Small intestine (tissue), 16 donors: ENCODE measurements at places on chromosomes 2 and 18.
A peak's percentile ranks its signal among the peaks of the same experiment; 100 is the strongest.

- no peak for DNase-seq
Measured at GRCh38 chr2:26566081-26566375, 75.1 kb downstream of the CIB4 start.

DNA sequence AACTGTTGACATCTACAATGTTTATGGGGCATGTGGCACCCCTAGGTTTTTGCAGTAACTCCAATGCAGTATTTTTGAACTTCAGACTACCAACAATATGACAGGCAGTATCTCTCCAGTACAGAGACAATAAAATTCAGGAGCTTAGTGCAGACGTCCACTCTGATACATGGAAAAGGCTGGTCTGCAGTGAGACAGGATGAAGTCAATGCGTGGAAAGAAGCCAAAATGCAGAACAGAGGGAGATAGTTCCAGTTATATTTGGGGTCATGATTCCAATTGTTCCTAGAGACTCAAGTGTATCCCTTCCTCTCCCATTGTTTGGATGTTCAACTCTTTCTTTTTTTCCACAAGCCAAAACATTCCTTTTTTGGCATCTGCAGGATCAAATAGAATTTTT, 18.7 kb upstream of the SMAD2 start:
- no peak for DNase-seq

- DNase-seq: peak; percentile 2
Measured at GRCh38 chr2:153169609-153170008, 309.0 kb downstream of the RPRM start.

- no peak for DNase-seq
Measured at GRCh38 chr18:54939361-54939917, 19.8 kb downstream of the CCDC68 start.

DNA sequence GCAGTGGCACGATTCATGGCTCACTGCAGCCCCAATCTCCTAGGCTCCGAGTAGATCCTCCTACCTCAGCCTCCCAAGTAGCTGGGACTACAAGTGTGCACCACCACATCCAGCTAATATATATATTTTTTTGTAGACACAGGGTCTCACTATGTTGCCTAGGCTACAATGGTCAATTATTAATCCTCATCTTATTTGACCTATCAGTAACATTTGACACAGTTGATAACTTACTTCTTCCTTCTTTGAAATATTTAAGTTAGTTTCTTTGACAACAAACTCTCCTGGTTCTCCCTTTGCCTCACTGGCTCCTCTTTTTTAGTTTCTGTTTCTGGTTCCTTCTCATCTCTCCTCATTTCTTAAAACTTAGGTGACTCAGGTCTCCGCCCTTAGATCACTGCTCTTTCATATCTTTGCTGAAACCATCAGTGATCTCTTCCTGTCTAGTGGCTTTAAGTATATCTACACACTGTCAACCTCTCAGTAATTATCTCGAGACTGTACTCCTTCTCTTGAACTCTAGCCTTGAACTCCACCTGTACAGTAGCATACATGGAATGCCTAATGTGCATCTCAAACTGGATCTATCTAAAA, 11.5 kb downstream of the PGAP1 start:
- no peak for DNase-seq

DNA sequence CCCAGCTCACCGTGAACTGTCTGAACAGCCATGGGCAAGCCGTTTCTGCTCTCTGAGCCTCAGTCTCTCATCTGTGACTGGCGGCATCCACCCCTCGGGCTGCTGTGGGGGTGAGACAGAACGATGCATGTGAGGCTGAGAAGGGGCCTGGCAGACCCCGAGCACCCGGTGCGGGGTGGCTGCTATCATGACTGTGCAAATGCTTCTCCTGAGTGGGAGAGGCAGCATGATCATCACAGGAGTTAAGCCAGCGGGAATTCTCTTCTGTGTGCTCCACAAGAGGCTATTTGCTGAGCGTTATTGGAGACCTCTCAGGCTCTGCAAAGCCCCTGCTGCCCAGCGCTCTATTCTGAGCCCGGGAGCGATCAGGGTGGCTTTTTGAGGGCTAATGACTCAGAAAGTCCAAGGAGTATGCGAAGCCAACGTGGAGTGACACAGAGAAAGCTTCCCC, 45.8 kb upstream of the ID2 start:
- DNase-seq: no peak

- peak; percentile 88 for DNase-seq
Measured at GRCh38 chr2:35946478-35946877, 409.1 kb upstream of the CRIM1 start.

GRCh38 chr2:162333968-162334367, 10.0 kb upstream of the GCA start:
- DNase-seq: peak; percentile 56

DNA sequence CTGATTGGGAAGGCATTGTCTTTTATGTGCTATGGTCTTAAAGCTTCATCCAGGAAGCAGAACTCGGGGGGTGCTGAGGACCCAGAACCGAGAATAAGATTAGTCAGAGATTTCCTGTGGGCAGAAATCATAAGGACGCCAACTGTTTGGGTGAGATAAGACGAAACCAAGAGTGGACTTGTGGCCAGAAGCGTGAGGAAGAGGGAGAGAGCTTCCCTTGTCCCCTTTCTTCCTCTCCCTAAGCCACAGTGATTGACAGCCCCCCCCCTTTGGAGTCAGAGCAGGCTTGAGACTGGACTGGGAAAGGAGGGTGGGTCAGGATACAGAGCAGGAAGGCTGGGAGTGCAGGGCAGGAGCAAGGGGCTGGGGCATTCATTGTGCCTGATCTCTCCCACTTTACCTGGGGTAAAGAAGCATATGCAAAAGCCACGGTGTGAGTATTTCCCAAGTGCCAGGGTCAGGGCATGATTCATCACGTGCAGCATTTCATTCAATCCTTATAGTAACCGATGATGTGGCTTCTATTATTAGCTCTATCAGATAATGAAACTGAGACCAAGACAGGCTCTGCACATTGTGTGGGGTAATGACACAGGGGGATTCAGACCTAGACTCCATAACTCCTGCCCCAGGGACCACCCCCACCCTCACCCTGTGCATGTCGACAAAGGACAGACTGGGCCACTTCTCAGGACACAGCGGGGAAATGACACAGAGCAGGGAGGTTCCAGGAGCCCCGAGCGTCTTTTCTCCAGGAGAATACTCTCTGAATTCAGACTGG, 3.0 kb upstream of the IL1RN start:
- DNase-seq: no peak

DNA sequence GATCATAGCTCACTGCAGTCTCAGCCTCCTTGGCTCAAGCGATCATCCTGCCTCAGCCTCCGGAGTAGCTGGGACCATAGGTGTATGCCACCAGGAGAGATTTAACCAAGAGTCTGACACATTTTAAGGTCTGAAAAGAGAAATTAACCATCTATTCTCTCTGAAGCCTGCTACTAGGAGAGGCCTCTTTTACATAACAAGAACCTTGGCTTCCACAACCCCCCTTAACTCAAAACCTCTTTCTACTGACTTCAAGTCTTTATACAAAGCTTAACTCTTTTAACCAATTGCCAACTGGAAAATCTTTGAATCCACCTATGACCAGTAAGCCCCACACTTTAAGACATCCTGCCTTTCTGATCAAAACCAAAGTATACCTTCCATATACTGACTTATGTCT, 279.9 kb upstream of the CELF4 start:
- DNase-seq: no peak

DNA sequence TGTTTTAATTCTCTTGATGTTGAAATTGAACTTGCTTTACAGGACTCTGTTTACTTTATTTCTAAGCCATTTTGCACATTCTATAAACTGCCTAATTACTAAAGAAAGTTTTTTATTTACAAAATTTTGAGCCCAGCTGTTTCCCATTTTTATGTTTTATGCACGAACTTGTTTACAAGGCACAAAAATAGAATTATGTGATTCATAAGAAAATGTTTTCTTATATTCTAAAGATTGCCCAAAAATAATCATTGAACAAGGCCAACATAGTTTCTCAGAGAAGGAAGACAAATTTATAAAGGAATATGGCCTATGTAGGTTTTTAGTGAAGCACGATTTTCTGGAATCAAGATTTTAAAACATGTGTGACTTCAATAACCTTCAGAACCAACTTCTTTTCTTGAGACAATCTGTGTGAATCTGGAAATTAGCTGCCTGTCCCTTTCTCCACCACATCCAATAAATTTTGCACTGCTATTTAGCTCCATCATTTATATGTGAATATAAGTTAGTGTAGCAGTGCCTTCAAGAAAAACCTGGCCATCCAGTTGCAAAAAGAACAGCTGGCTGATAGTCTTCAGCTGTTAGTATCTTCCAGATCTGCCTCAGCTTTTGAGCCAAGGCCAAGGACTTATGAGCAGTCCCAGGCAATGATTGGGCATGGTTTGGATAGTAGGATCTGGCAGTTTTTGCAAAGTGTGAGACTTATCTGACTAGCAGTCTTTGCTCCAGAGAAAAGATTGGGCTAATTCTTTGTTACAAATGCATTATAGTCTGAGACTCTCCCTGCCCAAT, 253.2 kb upstream of the COL3A1 start:
- DNase-seq: peak; percentile 2

DNA sequence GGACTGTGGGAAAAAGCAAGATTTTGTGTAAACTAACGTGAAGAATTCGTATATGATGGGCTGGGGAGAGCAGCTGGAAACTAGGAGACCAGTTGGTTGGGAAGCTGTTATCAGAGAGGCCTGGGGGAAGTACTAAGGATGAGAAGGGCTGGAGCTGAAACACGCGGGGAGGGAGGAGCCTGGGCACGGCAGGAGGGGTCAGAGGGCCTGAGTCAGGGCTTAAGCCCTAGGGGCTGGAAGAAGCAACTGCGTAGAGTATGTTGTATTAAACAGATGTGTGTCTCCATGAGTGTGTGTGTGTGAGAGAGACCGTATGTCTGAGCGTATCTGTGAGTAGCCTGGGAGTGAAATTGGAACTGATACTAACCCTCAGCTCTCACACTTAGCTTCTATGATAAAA, 8.4 kb downstream of the POMC start:
- DNase-seq: no peak

GRCh38 chr2:25104736-25105135, 62.9 kb downstream of the EFR3B start:
- no peak for DNase-seq

DNA sequence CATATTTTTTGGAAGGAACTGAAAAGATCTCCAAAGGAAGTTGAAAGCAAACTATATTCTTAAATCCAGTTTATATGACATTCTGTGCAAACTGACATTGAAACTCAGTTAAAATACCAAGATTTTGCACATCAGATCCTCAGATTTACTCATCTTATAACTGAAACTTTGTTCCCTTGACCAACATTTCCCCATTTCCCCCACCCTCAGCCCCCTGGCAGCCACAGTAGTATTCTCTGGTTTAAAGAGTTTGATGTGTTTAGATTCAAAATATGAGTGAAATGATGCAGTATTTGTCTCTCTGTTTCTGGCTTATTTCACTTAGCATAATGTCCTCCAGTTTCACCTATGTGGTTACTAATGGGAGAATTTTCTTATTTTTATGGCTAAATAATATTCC, 99.2 kb upstream of the ITGA4 start:
- no peak for DNase-seq

DNA sequence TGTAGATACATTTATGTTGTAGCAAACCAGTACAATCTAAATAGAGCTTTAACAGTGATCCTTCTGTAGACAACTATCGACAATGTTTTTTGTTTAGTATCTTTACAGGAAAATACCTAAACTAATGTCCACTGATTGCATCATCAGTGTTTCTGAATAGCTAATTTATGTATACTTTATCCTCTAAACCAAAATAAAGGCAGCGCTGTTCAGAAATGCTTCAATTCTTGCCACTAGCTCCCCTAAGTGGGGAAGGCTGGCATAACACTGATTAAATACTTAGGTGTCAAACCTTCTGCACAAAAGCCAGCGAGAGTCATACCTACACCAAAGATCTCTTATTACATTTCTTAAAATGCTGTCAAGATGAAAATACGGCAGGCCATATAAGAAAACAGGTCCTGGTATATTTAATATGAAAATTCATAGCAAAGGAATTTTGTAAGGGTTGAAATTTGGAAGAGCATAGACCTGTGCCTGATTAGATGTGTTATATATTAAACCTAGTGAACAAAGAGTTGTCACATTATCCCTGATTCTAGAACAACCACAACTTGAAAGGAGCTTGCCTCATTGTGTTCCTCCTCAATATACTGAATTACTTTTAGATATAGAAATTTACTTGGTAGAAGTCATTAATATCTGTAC, 1693.4 kb upstream of the SLC39A10 start:
- peak; percentile 1 for DNase-seq

DNA sequence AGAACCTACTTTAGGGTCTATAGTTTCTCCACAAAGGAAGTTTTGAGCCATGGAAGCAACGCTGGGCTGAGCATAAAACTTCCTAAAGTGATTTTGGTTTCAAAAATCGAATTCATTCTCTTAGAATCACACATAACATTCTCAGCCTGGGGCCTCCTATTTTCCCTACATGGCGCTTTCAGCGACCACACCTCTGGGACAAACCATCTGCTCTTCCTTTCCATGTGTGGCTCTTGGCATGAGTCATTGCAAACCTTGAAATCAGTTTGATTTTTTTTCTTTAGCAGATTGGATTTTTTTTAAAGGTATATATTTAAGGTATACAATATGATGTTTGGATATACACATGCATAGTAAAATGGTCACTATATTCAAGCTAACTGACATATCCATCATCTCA, 72.5 kb upstream of the APCDD1 start:
- no peak for DNase-seq

DNA sequence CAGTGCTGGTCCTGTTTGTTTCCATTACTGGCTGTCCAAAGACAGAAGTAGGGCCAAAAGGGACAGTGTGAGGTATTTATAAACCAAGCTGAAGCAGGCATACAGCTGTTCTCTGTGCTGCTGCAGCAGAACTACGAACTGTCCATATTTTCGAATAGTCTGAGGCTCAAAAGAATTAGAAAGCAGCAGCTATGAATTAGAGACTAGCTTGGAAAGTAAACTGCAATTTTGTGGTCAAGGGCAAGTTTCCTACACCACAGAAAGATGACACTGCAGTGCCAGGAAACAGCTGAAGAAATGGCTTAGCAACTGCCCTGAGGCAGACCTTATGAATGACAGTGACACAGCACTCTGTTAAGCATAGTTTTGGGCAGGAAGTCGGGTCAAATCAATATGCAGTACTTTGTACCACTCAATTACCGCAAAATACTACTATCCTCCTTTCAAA, 125.3 kb downstream of the TMEM131 start:
- DNase-seq: peak; percentile 56

- no peak for DNase-seq
Measured at GRCh38 chr2:71505086-71505769, 51.9 kb downstream of the DYSF start.

DNA sequence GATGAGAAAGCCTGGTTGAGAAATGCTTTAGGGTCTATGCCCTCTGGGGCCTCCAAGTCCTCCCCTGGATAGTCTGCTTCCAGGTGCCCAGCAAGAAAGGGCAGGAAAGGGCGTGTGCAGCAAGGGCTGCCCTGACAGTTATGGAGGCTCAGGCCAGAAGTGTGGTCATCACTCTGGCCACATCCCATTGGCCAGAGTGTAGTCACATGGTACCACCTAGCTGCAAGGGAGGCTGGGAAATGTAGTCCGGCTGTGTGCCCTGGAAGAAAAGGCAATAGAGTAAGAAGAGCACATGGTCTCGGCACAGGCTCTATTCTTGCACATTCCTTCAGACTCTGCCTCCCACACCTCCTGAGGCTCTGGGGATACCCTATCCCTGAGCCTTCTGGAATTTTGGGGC, 35.7 kb downstream of the ODC1 start:
- DNase-seq: peak; percentile 52
